ENCODE measurements at places on chromosomes 4 and X.
A peak's percentile ranks its signal among the peaks of the same experiment; 100 is the strongest.

GRCh38 chr4:37383579-37384229 lies 139.2 kb downstream of the NWD2 start:
- peak; percentile 56 for DNase-seq

DNA sequence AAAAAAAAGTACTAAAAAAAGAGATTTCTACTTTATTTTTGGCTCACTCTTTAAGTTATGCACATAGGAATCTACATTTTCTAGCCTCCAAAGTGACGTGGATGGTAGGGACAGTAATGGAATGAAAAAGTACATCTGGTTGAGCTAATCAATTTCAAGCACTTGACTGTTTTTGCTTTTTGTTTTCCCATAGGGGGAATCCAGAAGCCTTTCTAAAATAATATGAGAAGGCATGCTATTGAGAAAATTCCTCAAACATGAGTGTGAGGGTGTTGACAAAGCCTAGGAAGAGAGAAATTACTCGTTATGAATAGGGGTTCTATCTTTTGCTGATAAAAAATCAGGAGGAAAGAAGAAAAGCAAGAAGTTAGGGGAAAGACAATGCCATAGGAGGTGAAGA lies 242.5 kb upstream of the PUDP start:
- DNase-seq, result no peak

GRCh38 chr4:94653984-94654609 lies 103.7 kb upstream of the BMPR1B start:
- DNase-seq, result no peak

GRCh38 chr4:11650801-11651596 lies 222.3 kb upstream of the HS3ST1 start:
- DNase-seq, result no peak

- DNase-seq, result peak; percentile 45
These were observed 67.3 kb upstream of the VBP1 start for GRCh38 chrX:155148724-155149537.

- no peak for DNase-seq
These were observed 15.1 kb upstream of the CEP135 start for GRCh38 chr4:55933611-55934010.

GRCh38 chr4:82905205-82905604 lies 4.7 kb downstream of the THAP9 start:
- peak; percentile 69 for DNase-seq

DNA sequence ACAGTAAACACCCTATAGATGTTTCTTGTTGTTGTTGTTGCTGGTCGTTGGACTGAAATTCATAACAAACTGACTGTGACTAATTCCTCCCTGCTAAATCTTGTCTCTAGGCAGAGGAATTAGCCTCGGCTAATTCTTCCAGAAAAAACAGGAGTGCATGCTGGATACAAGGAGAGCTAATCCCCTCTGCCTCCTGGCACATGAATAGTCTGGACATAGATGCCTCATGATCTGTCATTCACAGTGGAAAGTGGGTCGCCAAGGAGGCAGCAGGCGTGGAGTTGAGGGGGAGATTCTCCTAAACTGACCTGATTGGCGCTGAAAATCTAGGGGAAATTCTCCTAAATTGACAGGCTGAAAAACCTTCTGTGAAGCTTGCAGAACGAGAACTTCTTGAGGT lies 220.1 kb downstream of the DCTD start:
- no peak for DNase-seq

DNA sequence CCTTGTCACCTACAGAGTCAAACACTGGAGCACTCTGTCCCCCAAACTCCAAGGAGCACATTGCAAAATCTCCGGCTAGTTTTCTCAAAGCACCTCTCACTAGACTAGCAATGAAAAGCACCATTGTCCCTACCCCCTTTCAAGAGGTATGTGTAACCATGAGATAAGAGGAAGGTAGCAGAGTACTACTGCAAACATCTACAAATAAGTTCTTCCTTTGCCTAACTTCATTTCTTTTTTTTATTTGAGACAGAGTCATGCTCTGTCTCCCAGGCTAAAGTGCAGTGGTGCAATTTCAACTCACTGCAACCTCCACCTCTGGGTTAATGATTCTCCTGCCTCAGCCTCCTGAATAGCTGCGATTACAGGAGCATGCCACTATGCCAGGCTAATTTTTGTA lies 17.7 kb downstream of the PPP4R3C start:
- no peak for DNase-seq

DNA sequence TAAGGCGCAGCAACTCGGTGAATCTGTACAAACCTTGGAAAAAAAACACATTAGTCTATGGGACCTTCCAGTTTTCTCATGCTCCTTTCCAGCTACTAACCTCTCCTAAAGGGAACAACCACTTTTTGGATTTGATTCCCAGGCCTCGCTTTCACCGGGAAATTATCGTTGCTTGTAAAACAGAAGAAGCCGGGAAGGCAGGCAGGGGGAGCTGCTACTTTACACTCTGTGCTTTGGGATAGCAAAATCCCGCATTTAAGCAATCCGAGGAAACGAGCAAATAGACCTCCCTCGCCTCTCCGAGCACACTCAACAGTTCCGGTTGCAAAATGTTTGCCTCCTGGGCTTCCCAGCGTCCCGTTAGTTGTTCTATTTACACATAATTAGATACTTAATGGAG lies 1.2 kb downstream of the CD38 start:
- peak; percentile 37 for DNase-seq

- DNase-seq, result no peak
These were observed 665 bp upstream of the LRPAP1 start for GRCh38 chr4:3532751-3533422.

DNA sequence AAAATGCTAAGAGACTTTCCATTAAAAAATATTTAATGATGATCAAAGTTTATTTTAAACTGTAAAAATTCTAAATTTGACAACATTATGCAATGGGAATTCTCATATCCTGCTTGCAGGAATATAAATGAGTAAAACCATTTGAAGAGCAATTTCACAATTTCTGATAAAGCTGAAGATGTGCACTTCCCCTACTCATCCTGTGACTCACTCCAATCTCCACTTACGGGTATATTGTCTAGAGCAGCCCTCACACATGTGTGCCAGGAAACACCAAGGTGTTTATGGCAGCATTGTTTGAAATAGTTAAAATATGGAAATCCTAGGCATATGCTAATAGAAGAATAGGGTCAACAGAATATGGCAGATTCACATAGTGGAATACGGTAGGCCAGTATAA lies 158.4 kb downstream of the PDHA2 start:
- no peak for DNase-seq

- DNase-seq, result peak; percentile 2
These were observed 191.2 kb upstream of the LNX1 start for GRCh38 chr4:53782458-53782845.

GRCh38 chr4:53043891-53044650 lies 182.0 kb downstream of the RASL11B start:
- DNase-seq, result no peak

GRCh38 chrX:20593402-20593801 lies 326.7 kb upstream of the RPS6KA3 start:
- no peak for DNase-seq

GRCh38 chr4:158172261-158173258 lies at the start of gene GASK1B:
TSS of gene GASK1B (minus strand) at chr4:158173025. CDS start at chr4:158171375, 1,650 bp downstream.
- peak; percentile 87 for DNase-seq

DNA sequence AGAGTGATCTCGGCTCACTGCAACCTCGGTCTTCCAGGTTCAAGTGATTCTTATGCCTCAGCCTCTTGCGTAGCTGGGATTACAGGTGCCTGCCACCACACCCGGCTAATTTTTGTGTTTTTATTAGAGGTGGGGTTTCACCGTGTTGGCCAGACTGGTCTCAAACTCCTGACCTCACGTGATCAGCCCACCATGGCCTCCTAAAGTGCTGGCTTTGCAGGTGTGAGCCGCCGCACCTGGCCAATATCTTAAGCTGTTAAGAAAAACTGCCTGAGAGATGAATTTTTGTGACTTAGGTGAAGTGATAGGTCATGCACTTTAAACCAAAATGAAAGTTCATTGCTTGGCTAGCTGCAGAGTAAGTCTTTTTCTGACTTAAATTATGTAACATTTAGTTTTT lies 5.8 kb downstream of the KDM6A start:
- no peak for DNase-seq

GRCh38 chr4:140556372-140557085 lies 12.2 kb downstream of the UCP1 start:
- DNase-seq, result no peak

DNA sequence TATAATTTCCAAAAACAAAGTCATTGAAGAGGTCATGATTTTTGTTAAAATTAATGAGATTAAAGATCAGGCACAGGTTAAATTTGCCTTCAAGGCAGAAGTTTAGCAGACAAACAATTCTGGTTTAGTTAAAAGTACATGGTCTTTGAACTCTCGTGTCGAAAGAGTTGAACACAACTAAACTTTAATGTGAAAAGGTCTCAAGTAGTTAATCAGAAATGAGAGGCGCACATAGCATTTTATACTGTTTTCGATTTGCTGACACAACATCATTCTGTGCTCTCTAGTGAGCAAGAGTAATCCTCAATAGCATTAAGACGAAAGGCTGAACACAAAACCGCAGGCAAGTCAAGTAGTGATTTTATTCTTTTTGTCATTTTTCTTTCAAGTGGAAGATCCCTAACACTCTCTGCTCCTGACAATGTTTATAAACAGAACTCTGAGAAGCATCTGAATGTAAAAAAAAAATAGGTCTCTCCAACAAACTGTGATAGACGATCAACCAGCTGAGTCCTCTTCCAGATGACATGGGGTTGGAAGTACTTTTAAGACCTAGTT lies 49.8 kb downstream of the SH3RF1 start:
- no peak for DNase-seq

- no peak for DNase-seq
These were observed 1.1 kb upstream of the STX18 start for GRCh38 chr4:4542774-4543485.

DNA sequence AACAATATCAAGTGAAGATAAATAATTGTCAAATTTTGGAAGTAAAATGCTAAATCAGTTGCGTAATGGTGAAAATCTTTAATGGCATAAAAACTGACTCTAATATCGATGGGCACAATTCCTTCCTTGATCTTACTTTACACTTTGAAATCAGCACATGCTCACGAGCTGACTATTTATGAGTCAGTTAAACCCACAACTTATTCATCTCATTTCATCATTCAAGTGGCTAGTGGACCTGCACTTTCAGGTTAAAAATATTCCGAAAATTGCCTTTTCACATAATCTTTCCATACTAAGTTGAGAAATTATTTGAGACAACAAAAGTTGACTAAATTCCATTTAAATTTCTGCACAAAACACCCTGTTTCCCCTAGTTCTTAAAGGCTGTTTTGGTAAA lies 582.1 kb upstream of the TENM3 start:
- no peak for DNase-seq

- DNase-seq, result no peak
These were observed 224.2 kb downstream of the DMD start for GRCh38 chrX:32987142-32987541.

GRCh38 chr4:30842689-30843088 lies 122.5 kb downstream of the PCDH7 start:
- DNase-seq, result no peak

DNA sequence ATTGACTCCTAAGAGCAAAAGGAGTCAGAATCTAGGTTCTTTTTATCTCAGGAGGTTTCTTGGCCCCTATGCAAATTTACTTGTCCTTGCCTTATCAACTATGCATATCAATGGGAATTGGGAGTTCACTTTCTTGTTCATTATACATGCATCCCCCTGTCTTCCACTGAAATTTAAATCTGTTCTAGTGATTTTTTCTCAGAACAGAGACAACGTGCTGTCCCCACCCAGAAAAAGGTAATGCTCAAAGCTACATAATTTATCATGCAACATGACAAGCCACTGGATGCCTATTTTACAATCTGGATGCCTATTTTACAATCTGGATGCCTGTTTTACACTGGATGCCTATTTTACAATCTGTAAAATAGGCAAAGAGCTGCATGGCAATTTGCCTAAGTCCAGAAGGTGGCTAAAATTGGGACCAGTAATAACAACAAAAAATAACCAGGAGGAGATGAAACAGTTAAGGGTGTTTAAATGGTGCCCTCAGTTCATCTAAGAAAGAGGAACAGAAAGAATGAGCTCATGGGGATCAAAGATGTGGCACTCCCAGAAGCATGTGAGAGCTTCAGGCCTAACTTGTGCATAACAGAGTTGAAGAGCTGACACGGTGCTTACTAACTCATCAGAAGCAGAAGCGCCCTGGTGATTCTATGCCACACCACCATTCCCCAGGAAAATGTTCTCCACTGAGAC lies 537.8 kb upstream of the BOD1L1 start:
- no peak for DNase-seq

DNA sequence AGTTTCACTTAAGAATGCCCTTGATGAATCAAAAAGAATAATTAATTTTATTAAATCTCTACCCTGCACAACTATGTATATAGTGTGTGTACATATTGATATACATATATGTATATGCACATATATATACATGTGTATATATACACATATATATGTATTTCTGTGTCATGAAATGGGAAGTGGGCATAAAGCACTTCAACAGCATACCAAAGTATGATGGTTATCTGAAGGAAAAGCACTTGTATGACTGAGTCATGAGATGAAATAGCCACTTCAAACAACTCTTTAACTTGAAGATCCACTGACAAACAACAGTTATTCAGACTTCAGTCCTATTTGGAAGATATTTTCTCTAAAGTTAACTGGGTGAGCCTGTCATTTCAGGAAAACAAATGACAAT lies 16.3 kb downstream of the RNF128 start:
- no peak for DNase-seq

- no peak for DNase-seq
These were observed 202.1 kb downstream of the PRDM5 start for GRCh38 chr4:120720354-120720934.

GRCh38 chr4:20416800-20417199 lies 165.1 kb downstream of the SLIT2 start:
- no peak for DNase-seq

- DNase-seq, result no peak
These were observed 353.7 kb downstream of the GASK1B start for GRCh38 chr4:157818946-157819692.

- no peak for DNase-seq
These were observed 1.5 kb downstream of the PLA2G12A start for GRCh38 chr4:109728385-109728784.

DNA sequence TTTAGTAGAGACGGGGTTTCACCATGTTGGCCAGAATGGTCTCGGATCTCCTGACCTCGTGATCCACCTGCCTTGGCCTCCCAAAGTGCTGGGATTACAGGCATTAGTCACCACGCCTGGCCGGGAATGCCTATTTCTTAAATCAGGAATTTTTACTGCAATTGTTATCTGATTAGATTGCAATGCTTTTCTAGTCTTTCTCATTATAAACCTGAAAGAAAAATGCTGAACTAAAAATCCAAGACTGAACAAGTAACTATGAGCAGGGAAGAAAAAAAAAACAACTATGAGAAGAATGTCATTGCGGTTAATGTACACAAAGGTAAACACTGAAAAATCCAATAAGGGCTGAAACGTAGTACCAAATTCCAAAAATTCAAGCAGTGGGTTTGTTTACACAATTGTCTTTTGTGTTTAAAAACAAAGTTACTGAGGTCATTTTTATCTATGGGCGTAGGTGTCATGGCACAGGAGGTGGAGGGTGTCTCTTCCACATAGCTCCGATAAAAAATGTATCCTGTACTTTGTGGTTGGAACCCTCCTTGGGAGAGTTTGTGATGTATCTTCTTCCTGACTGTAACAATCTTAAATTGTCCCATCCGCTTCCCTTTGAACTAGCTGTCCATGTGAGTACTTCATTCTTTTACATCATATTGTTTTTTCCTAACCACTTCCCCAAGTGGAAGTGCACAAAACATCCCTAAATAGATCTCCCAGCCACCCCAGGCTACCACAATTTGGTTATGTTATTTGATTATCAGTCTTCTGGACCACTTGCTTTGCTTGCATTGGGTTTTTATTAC lies 11.1 kb upstream of the TMEM156 start:
- DNase-seq, result peak; percentile 8

- DNase-seq, result no peak
These were observed 95.6 kb upstream of the TBC1D9 start for GRCh38 chr4:140851804-140852203.

Data from hematopoietic multipotent progenitor cell treated with erythropoietin and hydrocortisone succinate and interleukin-3 and kit ligand, for 8 days (in vitro differentiated cells).